ENCODE measurements at places on chromosomes 7 and 10. TPM values are rescaled to one million over a fixed set of nuclear protein-coding genes. Genes with fewer than 3 reads are reported as not detected.

Gene RAB11FIP2
- 20.5 TPM for total RNA-seq

Gene NXPH1
- total RNA-seq = not detected

Gene KCND2
- total RNA-seq = 7.3 TPM

Gene HTR7
- total RNA-seq = 0.83 TPM

Gene PLEKHS1
- total RNA-seq = under 0.01 TPM

Gene LRIT1
- total RNA-seq = not detected

Measured in smooth muscle cell of trachea (primary cell).